ENCODE measurements at places on chromosomes 1 and 21.

DNA sequence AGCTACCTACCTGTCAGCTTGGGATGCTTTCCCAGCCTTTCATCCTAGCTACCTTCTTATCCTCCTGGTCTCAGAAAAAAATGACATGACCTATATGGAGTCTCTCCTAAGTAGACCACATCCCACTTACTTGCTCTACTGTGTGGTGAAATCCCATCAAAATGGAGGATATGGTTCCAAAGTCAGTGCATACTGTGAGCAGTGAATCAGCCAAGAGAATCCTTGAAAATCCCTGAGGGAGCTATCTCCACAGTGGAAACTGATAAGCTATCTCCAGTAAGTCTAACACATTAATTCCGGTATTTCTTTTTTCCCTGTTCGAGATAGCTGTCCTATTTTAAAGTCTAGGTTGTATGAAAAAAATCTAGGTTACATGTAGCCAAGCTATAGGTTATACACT, 189.7 kb downstream of the FGGY start:
- no peak for DNase-seq

- DNase-seq, result no peak
Observed at GRCh38 chr1:61093525-61094137, 11.3 kb downstream of the NFIA start.

DNA sequence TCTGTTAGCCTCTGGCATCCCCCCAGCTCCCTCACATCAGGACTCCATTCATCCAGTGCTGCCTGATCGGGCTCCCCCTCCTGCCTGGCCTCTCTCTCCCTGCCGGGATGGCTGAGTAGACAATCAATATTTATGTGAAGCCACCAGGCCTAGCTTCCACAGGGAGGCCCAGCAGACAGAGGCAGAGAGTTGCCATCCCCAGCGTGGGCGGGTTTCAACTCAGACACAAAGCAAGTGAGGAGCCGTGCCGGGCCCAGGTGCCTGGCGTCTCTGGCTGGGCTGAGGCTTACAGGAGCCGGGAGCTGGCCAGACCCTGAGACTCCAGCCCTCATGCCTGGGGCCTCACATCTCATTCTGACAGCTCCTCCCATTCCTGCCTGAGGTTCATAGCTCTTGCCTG, 34.5 kb upstream of the ATP2B4 start:
- no peak for DNase-seq

DNA sequence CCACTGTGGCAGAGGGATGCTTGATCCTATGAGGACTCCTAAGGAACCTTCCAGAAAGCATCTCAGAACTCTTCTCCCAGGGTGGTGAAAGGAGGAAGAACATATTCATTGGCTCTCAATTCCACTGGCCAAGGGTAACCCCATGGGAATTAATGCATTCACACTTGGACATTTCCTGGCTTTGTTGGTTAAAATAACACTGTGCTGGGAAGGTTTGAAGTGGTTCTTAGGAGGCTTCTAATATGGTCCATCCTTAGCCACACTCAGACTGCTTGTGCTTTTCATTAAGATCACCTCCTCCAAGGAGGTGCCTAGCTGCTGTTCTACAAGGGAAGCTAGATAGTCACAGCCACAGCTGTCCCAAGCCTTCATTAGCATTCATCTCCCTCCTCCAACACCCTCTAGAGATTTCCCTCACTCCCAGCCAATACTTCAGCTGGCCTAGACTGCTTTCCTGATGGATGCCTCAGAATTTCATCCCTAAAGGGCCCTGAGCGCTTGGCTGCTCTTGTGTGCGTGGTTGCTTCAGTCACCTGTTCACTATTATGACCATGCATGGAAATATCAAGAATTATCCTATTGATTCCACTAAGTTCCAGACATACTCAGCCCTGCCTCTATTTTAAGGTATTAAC, 544.4 kb downstream of the PLPP3 start:
- no peak for DNase-seq

GRCh38 chr1:207284209-207284897, 37.1 kb upstream of the CD55 start:
- no peak for DNase-seq

DNA sequence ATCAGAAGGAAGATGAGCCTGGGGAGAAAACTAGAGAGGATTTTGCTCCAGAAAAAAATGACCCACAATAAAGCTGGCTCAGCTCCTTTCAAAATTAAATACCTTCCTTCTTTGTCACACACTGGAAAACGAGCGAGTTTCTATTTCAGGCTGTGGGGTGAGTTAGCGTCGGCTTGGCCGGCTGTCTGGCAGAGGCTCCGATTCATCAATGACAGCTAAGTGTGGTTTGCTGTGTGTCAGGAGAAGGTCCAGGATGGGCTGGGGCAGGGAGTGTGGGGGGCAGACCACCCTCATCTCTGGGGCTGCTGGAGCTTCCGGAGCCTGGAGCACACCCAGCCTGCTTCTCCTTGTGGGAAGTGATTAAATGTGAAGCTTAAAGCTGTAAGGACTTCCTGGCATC, 120.2 kb downstream of the ETS2 start:
- DNase-seq, result no peak
